ENCODE measurements at places on chromosomes 13 and 19.
A peak's percentile ranks its signal among the peaks of the same experiment; 100 is the strongest.

- peak; percentile 39 for DNase-seq
Measured at GRCh38 chr19:29098863-29099481, 114.0 kb downstream of the UQCRFS1 start.

- no peak for DNase-seq
Measured at GRCh38 chr13:21576426-21576825, 27.5 kb downstream of the MICU2 start.

DNA sequence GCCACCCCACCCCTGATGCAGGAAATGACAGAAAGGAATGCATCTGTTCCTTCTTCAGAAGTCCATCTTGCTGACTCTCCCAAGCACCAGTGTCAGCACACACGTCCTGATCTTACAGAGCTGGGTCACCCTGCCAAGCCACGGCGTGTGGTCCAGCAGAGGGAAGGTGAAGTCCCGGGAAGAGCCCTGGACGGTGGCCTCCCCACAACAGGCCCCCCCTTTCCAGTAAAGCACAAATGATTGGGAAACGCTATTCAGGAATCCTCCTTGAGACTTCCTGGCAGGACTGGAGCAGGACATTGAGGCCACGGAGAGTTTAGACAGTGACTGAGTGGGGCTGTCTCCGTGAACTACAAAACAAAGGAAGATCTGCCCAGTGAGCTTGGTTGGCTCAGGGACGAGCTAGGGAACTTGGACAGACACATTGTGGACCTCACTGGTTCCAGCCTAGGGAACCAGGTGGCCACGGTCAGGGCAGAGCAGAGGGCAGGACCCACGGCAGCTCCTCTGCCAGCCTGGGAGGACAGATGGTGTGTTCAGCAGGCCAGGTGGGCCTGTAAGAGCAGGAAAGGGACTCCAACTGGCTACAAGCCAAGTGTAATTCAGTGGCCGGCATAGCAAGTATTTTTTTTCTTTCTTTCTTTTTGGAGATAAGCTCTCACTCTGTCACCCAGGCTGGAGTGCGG lies 41.7 kb downstream of the ELL start:
- no peak for DNase-seq

- DNase-seq: no peak
Measured at GRCh38 chr13:80957019-80957655, 616.2 kb upstream of the SPRY2 start.

DNA sequence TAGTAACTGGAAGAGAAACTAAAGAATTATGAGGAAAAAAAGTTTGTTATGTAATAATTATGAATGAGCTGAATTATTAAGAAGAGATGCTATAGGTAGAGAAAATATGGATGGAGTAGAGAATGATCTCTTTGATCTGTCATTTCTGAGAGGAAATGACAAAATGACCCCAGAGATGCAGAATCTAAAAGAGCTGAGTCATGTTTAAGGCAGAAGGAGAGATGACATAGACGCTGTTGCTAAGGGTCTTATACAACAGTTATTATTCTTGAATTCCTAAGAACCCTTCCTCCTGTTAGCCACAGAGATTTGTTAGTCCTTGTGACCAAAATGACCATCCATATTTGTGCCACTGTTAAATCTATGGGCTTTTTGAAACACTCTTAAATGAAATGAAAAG lies 58.3 kb upstream of the FREM2 start:
- no peak for DNase-seq

GRCh38 chr13:112746044-112746443 lies 56.2 kb downstream of the ATP11A start:
- DNase-seq: no peak
